CD4-positive, alpha-beta T cell treated with Interleukin-12 subunit alpha and Interleukin-12 subunit beta, for 1 hour (primary cell): ENCODE measurements at places on chromosomes 11 and 22.

DNA sequence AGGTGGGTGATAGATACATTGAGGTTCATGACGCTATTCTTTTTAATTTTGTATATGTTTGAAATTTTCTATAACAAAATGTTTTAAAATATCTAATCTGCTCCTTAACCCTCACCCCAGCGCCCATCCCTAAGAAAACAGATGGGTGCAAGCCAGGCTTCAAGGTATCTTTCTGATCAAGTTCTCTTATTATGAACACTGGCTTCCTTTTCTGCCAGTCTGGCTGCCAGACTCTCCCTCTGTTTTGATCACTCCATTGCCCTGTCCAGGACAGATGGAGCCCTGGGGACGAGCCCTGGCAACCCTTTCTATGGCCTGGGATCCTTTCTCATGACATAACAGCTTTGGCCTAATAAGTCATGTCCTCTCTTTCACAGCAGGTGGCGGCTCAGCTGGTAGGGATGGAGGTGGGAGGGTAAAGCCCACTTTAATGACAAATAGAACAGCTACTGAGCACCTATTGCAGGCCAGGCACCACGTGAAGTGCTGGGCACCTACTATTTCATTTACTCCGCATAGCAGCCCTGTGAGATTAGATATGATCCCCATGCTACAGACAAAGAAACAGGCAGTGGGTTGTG, 38.4 kb downstream of the DRD2 start:
- DNase-seq, result no peak

GRCh38 chr22:39937906-39938305, 22.3 kb upstream of the TMA7B start:
- DNase-seq, result peak; percentile 35

DNA sequence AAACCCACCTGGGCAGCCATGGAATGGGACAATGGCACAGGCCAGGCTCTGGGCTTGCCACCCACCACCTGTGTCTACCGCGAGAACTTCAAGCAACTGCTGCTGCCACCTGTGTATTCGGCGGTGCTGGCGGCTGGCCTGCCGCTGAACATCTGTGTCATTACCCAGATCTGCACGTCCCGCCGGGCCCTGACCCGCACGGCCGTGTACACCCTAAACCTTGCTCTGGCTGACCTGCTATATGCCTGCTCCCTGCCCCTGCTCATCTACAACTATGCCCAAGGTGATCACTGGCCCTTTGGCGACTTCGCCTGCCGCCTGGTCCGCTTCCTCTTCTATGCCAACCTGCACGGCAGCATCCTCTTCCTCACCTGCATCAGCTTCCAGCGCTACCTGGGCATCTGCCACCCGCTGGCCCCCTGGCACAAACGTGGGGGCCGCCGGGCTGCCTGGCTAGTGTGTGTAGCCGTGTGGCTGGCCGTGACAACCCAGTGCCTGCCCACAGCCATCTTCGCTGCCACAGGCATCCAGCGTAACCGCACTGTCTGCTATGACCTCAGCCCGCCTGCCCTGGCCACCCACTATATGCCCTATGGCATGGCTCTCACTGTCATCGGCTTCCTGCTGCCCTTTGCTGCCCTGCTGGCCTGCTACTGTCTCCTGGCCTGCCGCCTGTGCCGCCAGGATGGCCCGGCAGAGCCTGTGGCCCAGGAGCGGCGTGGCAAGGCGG, 11.4 kb upstream of the ARHGEF17 start:
- DNase-seq, result no peak

GRCh38 chr11:26623076-26623659, 51.1 kb upstream of the MUC15 start:
- DNase-seq, result no peak

GRCh38 chr11:44693654-44694119, 33.1 kb upstream of the TSPAN18 start:
- no peak for DNase-seq

GRCh38 chr11:47857892-47858543, 9.9 kb upstream of the NUP160 start:
- no peak for DNase-seq
